ENCODE measurements at places on chromosomes 2 and 18.

GRCh38 chr2:213266421-213266820, 17.8 kb upstream of the SPAG16 start:
- no peak for DNase-seq

GRCh38 chr18:11025671-11026070, 123.7 kb downstream of the PIEZO2 start:
- no peak for DNase-seq

- no peak for DNase-seq
Observed at GRCh38 chr2:136356125-136357006, 238.4 kb upstream of the CXCR4 start.

- no peak for DNase-seq
Observed at GRCh38 chr2:178679891-178680290, 127.3 kb downstream of the TTN start.

DNA sequence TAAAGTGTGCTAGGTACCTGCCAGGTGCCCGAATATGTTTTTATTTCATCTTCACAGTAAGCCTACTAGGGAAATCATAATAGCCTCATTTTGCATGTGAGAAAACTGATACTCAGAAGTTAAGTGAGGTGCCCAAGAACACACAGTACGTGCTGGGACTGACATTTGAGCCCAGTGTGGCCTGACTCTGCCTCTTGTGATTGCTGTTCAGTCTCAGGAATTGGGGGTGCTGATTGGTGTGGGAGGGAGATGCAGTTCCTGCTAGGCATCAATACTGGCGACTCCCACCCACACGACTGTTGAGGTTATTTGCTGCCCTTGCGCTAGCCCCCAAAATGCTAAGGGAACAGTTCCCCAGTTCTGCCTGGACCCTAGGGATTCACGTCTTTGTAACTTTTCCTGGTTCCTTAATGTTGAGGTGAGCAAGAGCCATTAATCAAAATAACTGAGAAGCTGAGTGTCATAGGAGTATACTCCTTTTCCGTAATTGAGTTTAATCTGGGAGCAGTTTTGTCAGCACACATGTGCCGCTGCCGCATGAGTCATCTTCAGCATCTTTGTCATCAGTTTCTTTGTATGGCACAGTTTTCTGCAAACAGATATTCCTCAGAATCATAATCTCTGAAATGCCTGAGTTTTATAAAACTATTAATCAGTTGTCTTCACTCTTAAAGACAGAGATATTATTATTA, 120.7 kb downstream of the NCK2 start:
- DNase-seq: no peak

DNA sequence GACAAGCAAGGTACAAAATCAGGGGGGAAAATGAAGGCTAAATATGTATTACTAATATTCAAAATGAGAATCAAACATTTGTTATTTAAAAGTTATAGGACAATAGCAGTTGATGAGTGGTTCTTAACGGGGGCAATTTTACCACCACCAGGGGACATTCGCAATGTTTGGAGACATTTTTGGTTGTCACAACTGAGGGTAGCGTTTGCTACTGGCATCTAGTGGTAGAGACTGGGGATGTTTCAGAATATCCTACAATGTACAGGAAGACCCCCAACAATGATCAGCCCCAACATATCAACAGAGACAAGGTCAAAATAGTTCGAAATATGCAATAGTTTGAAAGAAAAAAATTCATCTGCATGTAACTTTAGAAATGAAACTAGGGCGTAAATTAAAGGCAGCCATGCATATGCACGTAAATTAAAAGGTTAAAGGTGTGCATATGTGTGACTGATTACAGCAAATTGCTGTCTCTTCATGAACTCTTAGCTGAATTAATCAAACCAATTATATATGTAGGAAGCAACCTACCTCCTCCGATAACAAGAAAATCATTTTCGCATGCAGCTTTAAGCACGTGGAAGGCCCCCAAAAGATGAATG, 61.2 kb upstream of the CUL3 start:
- no peak for DNase-seq

DNA sequence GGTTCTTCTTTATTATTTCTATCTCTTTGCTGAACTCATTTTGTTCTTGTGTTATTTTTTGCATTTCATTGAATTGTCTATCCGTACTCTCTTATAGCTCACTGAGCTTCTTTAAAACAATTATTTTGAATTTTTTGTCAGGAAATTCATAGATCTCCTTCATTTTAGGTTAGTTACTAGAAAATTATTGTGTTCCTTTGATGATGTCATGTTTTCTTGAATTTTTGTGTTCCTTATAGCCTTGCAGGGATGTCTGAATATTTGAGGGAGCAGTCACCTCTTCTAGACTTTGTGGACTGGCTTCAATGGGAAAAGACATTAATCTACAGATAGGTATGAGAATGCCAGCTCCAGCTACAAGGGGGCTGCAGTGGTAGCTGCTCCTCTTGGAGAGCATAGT, 20.7 kb upstream of the OSBPL6 start:
- DNase-seq: no peak

DNA sequence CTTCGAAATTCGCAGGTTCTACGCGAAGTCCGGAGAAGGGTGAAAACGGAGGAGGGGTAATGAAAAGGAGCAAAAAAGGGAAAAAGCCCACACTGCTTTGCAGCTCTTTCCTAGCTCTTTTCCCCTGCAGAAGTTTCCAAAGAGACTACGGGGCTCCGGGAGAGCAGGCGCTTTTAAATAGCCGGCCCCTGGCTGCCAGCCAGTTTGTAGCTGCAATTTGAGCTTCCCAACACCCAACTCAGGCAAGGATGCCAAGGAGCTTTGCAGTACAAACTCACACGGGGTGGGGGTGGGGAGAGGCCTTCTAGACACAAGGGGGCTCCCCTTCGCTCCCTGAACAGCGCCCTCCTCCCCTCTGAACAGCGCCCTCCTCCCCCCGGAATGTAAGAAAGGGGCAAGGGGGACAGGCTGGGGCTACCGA, at the start of gene IGFBP5:
IGFBP5 (minus strand) TSS at position 149 of the 421 bp plus-strand sequence. CDS start 774 bp downstream, outside the sequence.
- no peak for DNase-seq

DNA sequence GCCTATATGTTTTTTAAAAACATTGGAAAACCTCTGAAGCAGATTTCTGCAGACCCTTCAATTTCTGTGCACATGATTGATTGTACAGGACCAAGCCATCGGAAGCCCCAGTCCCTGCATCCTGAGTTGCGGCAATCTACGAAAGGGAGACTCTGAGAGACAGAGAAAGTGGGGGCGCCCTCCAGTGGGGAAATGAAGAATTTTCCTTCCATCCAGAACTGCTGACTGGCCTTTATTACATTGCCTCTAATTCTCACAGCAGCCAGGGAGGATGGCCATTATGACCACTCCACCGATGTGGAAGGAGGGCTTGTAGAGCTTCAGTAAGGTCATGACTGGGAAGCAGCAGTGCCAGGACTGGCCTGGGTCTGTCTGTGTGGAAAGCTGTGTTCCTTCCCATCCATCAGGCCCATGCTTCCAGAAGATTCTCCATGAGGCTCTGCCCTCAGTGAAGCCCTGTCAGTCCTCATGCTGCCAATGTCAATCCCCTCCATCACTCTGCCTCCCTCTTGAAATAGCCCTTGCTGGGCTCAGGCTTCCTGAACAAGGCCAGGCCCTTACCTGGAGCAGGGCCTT, 20.0 kb upstream of the RESP18 start:
- peak; percentile 60 for DNase-seq

All from stimulated activated CD4-positive, alpha-beta T cell treated with anti-CD3 and anti-CD28 coated beads, Interleukin-12 subunit alpha, Interleukin-12 subunit beta, amount 100 ng/mL, for 4 hours (primary cell).